A172 (cell line): ENCODE measurements at places on chromosomes 2 and 18.

GRCh38 chr2:191018643-191019119 lies 4.7 kb upstream of the STAT1 start:
- DNase-seq: no peak

DNA sequence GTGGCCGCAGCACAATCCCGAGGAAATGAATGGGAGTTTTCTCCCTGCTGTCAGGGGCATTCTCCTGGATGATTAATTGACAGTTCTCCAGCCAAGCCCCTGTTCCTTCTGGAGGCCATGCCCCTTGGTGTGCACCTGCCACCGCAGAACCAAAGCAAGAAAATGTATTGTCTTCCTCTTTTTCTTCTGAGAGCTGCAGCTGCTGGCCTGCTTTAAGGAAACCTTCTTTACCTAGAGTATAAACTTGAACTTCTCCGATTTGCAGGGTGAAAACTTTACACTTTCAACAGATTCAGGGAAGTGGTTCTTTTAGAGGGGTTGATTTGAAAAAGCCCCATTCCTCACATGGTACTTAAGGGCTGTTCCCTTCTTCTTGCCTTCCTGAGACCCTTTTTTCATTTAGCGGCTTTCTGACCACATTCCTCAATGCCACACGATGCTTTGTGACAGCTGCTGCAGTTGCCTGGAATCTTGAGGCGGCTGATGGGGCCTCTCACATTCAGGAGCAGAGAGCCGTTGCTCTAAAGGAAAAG lies 402.8 kb downstream of the TXNL1 start:
- DNase-seq: no peak

- DNase-seq: no peak
These were observed 43.0 kb downstream of the CCDC148 start for GRCh38 chr2:158413581-158413980.

- no peak for DNase-seq
These were observed 203.7 kb upstream of the DLGAP1 start for GRCh38 chr18:4658804-4659203.

DNA sequence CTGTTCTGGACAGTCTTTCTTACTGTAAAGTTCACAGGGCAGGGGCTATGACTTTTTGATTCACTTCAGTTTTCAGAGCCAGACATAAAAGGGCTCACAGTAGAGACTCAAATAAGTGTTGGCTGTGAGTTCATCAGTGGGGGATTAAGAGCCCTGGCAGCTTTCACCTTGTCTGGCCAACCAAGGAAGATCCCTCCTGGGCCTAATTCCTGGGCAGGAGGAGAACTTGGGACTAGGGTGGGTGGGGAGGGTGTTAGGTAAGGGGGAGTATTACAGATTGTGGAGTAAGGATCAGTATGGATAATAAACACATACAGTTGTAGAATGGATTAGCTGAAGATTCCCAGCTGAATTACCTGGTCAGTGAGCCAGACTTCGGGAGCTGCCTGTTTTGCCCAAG lies 904 bp upstream of the SFXN5 start:
- no peak for DNase-seq

DNA sequence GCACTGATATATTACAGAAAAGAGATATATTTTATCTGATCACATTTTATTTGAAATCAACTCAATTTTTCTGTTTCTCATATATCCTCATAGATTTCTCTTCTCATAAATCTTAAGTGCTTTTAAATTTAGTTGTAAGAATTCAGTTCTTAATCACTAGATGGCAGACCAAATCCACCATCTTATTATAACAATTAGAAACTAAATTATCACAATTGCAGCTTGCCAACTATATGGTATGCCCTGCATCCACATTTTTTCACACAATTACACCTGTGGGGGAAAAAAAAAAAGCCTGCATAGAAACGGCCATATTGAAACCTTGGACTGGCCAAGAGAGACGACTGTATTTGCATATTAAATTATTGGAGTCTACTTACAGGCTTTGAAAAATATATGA lies 64.4 kb downstream of the COL5A2 start:
- no peak for DNase-seq

DNA sequence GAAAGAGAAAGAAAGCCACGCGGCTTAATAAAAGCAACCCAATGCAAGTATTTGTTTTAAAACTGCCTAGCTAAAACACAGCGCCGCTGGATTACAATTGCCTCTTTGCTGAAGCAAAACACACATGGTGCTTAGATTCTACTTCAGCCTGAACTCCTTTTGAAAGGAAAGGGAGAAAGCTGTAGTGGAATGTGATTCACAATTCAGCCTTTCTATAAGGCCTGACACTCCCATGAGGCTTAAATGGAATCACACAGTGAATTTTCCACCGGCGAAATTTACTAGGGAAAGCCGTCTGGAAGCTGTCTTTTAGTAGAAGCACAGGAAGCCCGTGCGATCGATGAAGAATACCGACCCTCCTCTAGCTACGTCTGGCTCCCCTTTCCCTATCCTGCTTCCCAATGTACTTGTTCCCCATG lies 348.0 kb downstream of the DLGAP1 start:
- no peak for DNase-seq

GRCh38 chr2:146776596-146776995 lies 1068.2 kb upstream of the ACVR2A start:
- DNase-seq: no peak

- no peak for DNase-seq
These were observed 512.9 kb upstream of the ZEB2 start for GRCh38 chr2:145032791-145033190.

GRCh38 chr2:73087311-73087710 lies 15.8 kb upstream of the SFXN5 start:
- no peak for DNase-seq

DNA sequence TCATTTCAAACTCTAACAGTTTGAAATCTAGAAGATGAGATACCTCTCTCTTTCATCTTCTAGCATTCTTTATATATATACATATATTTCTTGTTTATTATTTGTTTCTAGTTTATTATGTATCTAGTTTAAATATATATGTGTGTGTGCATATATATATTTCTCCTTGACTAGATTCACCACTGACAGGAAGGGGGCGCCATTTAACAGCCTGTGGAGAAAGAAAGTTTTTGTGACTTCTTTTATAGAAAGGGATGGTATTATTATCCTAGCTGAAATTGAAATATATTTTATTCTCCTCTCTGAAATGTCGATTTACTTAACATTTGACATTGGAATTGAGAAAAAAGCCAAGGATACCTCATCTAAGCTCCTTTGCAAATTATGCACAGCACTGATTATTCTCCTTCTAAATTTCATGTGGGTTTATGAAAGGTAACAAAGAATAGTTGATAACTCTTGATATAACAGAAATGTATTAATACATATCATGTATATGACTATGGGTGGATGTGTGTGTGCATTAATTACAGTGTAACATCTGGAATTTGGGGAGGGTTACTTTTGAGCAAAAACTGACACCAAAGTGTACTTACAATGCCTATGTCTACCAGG lies 160.7 kb upstream of the NT5C1B start:
- peak; percentile 60 for DNase-seq

GRCh38 chr2:119820275-119820674 lies 60.6 kb downstream of the PTPN4 start:
- peak; percentile 94 for DNase-seq

GRCh38 chr2:218734190-218734975 lies 23.7 kb downstream of the TTLL4 start:
- peak; percentile 21 for DNase-seq

GRCh38 chr2:37181726-37182684 lies 6.5 kb downstream of the SULT6B1 start:
- DNase-seq: peak; percentile 71

DNA sequence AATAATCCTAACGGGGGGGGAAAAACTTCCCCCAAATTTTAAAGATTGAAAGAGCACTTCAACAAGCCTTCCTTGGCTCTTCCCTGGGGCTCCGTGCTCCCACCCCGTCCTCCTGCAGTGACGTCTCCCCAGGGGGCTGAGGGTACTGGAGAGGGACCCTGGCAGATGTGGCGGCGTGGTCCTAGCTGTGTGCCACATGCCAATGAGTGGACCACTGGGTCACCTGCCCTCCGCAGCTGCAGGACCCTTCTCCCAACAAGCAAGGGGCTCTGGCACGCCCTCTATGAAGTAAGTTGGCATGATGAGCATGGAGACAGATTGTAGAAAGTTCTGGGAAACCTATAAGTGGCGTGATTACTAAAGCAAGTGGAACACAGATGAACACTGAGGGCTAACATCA lies 46.7 kb downstream of the PXDN start:
- DNase-seq: no peak

DNA sequence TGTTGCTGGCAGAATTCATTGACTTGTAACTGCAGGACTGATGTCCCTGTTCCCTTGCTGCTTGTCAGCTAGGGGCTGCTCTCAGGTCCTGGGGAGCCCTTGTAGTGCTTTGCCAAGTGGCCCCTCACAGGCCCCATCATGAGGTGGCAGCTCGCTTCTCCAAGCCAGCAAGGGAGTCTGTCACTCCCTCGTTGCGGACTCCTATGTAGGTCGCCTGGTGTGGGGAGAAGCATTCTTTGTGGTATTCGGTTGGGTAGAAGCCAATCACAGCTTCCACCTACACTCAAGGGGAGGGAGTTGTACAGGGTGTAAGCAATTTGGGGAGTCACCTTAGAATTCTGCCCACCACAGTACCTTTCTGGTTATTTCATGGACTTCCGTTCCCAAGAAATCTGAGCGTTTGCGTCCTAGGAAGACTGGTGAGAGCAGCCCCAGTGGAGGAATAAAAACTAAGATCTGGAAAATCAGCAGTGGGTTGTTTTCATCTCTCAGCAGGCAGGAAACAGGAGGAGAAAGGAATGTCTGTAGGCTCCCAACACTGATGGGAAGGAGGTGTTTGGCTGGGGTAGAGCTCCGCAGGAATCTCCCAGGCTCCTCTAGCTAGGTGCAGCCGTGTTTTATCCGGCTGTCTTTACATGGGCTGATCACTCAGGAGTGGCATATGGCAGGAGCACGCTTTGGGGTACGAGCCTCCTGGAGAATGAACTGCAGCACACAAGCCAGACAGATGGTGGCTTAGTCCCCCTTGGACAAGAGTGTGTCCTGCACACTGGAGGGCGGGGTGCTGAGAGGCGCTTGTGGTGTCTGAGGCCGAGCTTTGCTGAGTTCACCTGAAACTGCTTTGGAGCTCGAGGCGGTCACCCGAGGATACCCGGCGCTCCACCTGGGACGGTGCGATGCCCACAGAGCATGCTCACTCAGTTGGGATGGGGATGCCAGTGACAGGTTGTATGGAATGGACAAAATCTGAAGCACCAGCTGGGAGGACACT lies 58.3 kb downstream of the LDLRAD4 start:
- no peak for DNase-seq

- no peak for DNase-seq
These were observed 122.6 kb downstream of the SMAD7 start for GRCh38 chr18:48828194-48828545.

DNA sequence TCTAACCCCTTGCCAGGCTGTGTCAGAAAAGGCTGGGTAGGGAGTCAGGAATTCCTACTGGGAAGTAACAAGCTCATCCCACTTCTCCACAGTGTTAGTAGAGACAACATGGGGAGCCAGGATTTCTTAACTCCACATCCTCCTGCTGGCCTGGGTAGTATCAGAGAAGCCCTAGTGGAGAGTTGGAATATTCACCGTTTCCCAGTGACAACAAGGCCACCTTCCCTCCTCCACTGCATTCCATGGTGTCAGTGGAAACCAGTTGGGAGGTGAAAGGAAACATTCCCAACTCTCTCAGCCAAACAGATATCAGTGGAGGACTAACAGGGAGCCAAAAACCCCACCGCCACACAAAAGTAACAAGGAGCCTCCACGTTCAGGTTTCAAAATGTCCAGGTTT lies 41.2 kb downstream of the SRD5A2 start:
- DNase-seq: no peak

DNA sequence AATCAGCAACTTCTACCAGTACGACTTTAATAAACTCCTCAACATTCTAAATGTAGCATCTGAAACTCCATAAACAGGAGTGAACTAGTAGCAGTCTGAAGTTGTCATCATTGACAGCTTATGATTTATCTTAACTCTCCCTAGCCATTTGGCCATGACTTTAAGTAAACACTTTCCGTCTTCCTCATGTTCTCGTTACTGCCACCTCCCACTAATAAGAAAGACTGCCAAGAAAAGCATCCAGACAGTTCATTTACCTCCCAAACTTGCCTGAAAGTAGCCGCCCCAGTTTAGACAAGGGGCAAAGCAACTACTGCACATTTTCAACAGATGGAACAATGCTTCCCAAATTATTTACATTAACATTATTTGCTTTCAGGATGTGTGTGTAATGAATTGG lies 287.5 kb downstream of the OSR1 start:
- DNase-seq: no peak

DNA sequence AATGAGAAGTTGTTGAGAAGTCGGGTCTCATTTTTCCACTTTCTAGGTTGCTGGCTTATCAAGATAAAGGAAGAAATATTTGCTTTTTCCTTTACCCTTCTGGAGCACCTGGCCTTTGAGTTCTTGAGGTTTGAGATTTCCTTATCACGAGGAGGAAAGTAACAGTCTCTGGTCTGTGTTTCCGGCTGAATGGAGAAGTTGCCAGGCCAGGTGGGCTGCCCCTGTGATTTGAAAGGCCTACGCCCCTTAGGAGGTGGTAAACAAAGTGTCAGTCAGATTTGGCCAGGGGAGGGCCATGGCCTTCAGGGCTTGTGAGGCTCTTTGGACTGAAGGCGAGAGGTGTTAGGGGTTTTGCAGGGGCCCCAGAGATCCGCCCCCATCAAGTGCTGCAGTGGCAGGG lies 156.7 kb upstream of the HAAO start:
- DNase-seq: no peak

DNA sequence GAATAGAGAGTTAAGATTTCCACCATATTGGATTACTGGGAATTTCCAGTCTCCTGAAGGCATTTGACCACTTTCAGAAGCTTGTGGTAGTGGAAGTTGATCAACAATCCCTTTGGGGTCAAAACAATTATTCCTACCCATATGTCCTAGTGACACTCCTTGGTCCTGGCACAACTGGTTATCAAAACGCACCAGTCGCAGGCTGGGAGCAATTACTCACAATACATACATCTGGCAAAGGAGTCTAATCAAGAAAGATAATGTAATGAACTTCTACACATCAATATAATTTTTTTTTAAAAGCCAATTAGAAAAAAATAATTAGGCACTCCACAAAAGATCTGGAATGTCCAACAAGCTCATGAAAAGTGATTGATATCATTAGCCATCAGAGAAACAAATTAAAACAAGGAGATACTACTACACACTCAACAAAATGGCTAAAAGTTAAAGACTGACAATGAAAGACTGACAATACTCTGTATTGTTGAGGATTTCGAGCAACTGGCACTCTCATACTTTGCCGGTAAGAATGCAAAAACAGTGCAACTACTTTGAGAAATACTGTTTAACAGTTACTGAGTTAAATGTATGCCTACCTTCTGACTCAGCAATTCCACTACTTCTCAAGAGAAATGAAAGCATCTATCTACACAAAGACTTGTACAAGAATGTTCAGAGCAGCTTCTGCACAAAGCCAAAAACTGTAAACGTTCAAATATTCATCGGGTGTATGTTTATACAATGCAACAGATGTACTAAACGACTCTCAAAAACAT lies 2.0 kb downstream of the INO80C start:
- no peak for DNase-seq

DNA sequence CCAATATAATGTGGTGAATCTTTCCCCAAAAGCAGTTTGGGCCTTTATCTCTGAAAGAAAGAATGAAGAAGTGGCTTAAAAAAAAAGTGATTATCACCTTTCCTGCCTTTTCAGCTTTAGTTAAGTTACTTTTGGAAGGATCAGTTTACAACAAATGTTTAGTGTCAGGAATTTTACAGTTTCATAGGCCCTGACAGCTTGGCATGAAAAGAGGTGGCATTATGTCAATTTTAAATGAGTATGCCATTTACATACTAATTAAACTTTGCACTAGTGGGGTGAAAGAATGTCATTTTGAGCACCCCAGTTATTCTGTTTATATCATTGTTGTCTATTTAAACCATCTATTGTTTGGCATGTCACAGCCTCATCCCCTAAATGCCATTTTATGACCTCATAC lies 763.5 kb upstream of the FANCL start:
- no peak for DNase-seq
